ENCODE measurements at places on chromosomes 1 and 21. TPM values are rescaled to one million over a fixed set of nuclear protein-coding genes. Genes with fewer than 3 reads are reported as not detected.

The GPR37L1 gene
- not detected for polyA plus RNA-seq

The MMEL1 gene
- 0.10 TPM for polyA plus RNA-seq

The GLIS1 gene
- 0.77 TPM for polyA plus RNA-seq

The RHOU gene
- polyA plus RNA-seq, result 1.4 TPM

The NKAIN1 gene
- 0.09 TPM for polyA plus RNA-seq

- no peak for DNase-seq
These were observed 510 bp upstream of the IL10RB start for GRCh38 chr21:33265664-33266049.

- no peak for DNase-seq
These were observed 10.7 kb upstream of the GRHL3 start for GRCh38 chr1:24308365-24309015.

- no peak for DNase-seq
These were observed 14.6 kb downstream of the BLACAT1 start for GRCh38 chr1:205441318-205441633.

DNA sequence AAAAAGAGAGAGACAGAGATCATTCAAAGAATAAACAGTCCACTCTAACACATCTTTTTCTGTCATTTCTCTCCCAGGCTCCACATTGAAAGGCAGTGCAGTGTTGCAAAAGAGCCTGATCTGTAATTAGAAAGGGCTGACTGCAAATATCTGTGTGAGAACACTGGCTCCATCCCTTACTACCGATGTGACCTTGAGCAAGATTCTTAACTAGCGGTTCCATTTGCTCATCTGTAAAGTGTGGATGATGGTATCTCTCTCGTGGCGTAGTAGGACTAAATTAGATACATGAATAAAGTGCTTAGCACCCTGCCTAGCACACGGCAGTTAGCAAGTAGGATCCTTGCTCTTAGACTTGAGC lies 26.9 kb upstream of the SLC44A3 start:
- no peak for DNase-seq

DNA sequence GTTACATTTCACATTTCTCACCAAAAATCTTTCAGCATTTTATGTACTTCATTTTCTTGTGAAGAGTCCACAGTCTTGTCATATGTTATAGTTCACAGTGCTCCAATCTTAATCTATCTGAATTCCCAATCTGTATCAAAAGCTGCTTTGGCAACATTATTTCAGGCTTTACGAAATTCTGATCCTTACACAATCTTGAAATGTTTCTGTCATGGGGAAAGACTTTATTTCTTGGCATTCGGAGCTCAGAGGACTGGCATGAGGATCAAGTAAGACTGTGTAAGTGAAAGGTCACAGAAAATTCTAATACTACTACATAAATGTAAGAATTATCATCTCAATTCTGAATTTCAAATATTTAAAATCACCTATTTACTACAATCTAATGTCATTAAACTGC lies 2.0 kb downstream of the USP33 start:
- DNase-seq, result no peak

GRCh38 chr1:147225193-147225730 lies at the start of gene FMO5:
Gene FMO5, minus strand, starts transcription at chr1:147225339. Its CDS starts 310 bp downstream, at chr1:147225029.
- DNase-seq, result peak; percentile 45

DNA sequence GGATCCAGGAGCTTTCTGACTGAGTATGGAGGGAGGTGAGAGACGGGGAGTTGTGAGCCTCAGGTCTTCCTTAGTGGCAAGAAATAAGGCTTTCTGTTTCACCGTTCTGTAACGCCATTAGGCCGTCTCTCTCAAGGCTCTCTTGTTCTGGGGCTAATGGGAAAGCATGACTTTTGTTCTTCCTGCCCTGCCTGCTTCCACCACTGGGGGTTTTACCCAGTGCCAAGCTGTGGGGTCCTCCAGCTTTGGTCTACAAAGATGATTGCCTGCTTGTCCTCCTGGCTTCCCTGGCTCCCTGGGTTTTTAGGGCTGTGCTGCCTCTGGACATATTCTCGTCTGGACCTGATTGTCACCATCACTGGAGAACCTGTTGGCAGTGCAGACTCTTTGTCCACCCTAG lies 74.8 kb upstream of the TINAGL1 start:
- DNase-seq, result no peak

- DNase-seq, result no peak
These were observed 147.0 kb downstream of the ST6GALNAC5 start for GRCh38 chr1:77014073-77014788.

DNA sequence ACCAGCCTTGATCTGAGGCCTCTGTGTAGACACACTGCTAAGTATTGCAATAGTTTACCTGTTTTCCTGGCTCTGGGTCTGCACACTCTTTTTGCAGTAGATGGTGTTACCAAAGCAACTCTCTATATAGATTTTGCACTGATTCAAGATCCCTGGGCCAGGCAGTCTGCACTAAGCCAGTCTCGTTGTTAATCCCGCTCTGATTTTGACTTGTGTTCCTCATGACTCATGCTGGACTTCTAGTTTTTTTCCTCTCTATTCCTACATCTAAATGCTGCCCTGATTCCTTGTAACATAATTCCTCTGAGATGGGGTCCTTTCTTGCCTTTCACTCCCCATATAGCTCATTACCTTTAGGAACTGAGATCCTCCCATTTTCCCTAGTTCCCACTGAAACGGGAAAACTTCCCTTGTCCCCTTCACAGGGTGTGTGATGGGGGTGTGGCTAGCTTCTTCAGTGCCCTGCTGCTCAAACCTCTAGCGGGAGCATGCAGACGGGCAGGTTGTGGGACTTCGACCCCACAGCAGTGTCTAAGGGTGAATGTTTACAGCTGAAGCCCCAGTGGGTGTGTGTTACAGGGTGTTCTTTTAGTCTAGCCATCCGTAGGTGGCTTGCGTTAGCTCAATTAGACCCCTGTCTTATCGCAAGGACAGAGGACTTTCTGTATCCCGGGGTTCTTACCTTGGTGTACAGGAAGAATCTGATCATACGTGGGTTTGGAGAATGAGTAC lies 106.5 kb upstream of the RAB3GAP2 start:
- no peak for DNase-seq

DNA sequence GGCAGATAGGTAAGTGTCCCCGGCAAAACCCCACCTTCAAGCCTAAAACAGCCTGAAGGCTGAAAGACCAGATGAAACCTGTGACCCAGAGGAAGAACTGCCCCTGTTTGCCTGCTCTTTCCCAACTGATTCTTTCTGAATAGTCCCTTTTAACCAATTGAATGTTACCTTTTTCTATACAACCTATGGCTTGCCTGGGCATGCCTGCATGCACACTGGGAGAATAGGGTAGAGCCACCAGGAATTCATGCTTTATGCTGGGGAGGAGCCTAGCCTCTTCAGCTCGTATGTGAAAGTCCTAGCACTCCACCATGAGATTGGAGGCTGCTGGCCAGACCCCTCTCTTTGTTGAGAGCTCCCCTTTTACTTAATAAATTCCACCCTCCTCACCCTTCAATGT lies 340.0 kb downstream of the PTBP2 start:
- no peak for DNase-seq

DNA sequence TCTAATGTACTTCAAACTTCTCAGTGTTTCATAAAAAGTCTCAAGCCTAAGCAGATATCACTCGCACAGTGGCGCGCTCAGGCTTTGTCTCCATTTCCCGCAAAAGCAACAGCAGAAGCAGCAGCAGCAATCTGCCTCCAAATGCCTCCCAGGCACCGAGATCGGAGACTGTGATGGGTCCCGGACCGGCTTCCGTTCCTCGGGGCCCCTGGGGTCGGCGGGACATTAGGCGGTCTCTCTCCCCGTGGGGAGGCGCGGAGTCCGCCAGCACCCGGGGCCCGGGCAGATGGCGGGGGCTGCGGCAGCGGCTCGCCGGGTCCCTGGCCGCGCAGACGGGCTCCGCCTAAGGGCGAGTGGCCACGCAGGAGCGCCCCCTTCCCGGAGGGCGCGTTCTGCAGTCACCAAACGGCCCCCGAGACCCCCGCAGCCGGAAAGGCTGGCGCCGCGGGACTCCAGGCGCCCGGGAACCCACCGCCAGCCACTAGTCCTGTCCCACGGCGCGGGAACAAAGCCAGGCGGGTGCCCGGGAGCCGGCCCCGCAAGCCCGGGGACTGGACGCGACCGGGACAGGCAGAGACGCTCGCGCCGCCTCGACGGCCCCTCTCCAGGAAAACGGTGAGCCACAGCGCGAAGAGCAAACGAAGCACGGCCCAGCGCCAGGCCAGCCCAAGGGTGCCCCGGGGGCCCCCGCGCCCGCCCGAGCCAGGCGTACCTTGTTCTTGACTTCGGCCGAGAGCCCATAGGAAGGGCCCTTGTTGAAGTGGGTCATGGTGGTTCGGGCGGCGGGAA lies 590 bp downstream of the CNN3 start:
- no peak for DNase-seq

DNA sequence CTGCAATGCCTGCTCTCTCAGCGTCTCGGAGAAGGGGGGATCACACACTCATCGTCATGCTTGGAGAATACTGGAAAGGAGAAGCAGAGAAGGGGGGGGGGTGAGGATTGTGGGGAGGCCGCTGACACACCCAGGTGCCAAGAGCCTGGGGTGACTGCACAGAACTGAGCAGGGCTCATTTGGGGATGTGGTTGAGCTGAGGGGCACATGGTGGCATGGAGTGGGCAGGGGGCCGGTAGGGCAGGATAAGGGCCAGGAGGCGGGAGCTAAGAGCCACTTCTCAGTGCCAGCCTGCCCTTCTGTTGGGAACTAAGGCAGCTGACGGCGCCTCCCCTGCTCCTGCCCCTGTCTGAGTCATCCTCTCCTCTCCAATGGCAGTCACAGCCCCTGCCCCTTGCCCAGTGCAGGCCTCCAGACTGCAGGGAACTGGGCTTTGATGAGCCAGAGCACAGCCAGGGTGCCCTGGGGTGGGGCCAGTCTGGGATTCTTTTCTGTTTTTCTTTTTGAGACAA lies 27.2 kb downstream of the MRPL37 start:
- no peak for DNase-seq

- DNase-seq, result no peak
These were observed 37.5 kb upstream of the DNAJC11 start for GRCh38 chr1:6738987-6739676.

GRCh38 chr1:203934027-203934426 lies 72.6 kb downstream of the SNRPE start:
- DNase-seq, result no peak

GRCh38 chr1:27332536-27333281 lies 9.1 kb upstream of the SYTL1 start:
- DNase-seq, result no peak

GRCh38 chr21:35796844-35797243 lies 263.5 kb downstream of the SETD4 start:
- DNase-seq, result no peak

- no peak for DNase-seq
These were observed 22.0 kb upstream of the SLC26A9 start for GRCh38 chr1:205965036-205965884.

GRCh38 chr1:19240673-19241538 lies 10.4 kb downstream of the EMC1 start:
- peak; percentile 38 for DNase-seq

Data from AG04450 (cell line).